ENCODE measurements at places on chromosomes 6 and 20. TPM values are rescaled to one million over a fixed set of nuclear protein-coding genes. Genes with fewer than 3 reads are reported as not detected.

TMEM14A gene
- total RNA-seq = 38.0 TPM

PI16 gene
- total RNA-seq = 0.59 TPM

ADAT2 gene
- total RNA-seq = 6.2 TPM

LINC00237 gene
- not detected for total RNA-seq

MUC21 gene
- not detected for total RNA-seq

WFDC5 gene
- not detected for total RNA-seq

FOXQ1 gene
- total RNA-seq = not detected

LY6G6F gene
- not detected for total RNA-seq

Measured in smooth muscle cell of the umbilical artery (primary cell).